ENCODE measurements at places on chromosomes 2 and 18. TPM values are rescaled to one million over a fixed set of nuclear protein-coding genes. Genes with fewer than 3 reads are reported as not detected.
A peak's percentile ranks its signal among the peaks of the same experiment; 100 is the strongest.

DNA sequence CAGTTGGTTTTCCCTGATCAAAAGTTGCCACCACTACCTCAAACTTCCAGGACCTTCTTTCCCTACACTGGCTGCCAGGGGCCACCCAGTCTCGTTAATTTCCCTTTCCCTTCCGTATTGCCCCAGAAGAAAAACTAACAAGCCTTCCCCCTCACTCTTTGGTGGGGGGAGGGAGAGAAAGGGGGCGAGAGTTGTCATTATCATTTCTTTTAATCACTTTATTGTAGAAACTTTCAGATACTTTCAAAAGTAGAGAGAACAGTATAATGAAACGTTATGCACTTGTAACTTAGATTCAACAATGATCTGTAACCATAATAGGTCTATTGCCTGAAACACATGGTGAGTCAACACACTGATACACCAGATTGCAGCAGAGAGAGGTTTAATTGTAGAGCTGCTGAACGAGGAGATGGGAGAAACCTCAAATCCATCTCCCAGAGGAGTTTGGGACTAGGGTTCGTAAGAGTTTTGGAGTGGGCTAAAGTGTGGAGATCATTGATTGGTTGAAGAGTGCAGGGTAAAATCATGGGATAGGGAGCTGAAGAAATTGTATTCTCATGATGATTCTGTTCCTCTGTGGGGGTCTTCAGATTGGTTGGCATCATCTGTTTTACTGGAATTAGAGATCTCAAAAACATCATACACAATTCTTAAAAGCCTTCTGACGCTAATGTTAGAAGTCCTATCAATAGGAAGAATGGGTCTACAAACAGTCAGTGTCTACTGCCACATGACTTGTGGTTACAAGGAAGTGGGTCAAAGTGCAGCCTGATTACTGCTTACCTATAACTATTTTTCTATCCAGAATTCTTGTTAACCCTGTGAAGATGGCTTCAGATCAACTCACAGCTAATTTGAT, 2.6 kb upstream of the RNF149 start:
- DNase-seq: peak; percentile 24

DNA sequence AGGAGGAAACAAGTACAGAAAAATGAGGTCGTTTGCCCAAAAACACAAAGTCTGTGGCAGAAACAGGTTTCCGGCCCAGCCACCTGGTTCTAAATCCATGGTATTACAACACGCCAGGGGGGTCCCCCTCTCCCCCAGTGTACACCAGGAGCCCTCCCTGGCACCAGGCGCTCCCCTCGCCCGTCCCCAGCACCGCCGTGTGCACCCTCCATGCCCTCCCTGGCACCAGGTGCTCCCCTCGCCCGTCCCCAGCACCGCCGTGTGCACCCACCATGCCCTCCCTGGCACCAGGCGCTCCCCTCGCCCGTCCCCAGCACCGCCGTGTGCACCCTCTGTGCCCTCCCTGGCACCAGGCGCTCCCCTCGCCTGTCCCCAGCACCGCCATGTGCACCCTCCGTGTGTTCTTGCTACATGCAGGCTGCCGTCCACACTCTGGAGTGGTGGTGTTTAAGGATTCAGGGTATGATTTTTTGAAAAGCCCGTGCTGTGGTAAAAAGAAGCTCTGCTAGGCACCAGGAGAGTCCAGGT, 59.8 kb upstream of the NFATC1 start:
- no peak for DNase-seq

GRCh38 chr2:50840341-50841124, 191.4 kb downstream of the NRXN1 start:
- no peak for DNase-seq

DNA sequence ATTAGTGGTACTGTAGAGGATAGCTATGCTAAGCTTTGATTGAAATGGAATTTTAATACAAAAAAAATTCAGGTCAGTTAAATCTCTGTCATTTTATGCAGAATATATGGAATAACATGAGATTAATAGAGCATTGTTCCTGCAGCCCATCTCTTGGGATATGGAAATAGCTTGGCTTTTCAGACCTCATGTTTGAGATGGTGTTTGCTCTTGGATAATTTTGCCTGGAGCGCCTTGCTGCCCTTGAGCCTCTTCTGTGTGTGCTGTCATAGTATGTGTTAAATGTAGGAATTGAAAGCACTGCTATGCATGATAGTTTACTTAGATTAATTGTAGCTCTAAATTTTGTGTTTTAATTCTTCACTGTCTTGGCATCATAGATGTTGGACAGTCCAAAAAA, 27.7 kb downstream of the GALNT1 start:
- no peak for DNase-seq

GRCh38 chr2:173571021-173571821, 216.5 kb downstream of the CDCA7 start:
- DNase-seq: peak; percentile 53

DNA sequence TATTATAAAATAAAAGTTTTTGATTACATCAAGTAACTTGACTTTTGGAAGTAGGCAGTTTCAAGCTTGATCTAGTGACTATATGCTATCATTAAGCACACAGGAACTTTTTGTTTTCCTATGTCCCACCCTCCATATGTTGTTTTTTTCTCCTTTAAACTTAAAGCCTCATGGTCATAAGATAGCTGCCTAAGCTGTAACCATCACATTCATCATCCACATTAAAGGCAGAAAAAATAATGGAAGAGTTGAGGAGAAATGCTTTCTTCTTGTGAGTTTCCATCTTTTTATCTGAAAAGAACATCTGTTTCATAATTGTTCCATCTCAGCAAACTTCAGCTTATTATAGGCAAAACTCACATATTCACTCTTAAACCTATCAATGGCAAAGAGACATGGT, 630.4 kb downstream of the STK39 start:
- DNase-seq: no peak

- DNase-seq: peak; percentile 80
Measured at GRCh38 chr2:170715062-170715931, at the start of gene SP5. Gene SP5, plus strand, starts transcription at chr2:170715337. Its CDS starts 176 bp downstream, at chr2:170715513.

DNA sequence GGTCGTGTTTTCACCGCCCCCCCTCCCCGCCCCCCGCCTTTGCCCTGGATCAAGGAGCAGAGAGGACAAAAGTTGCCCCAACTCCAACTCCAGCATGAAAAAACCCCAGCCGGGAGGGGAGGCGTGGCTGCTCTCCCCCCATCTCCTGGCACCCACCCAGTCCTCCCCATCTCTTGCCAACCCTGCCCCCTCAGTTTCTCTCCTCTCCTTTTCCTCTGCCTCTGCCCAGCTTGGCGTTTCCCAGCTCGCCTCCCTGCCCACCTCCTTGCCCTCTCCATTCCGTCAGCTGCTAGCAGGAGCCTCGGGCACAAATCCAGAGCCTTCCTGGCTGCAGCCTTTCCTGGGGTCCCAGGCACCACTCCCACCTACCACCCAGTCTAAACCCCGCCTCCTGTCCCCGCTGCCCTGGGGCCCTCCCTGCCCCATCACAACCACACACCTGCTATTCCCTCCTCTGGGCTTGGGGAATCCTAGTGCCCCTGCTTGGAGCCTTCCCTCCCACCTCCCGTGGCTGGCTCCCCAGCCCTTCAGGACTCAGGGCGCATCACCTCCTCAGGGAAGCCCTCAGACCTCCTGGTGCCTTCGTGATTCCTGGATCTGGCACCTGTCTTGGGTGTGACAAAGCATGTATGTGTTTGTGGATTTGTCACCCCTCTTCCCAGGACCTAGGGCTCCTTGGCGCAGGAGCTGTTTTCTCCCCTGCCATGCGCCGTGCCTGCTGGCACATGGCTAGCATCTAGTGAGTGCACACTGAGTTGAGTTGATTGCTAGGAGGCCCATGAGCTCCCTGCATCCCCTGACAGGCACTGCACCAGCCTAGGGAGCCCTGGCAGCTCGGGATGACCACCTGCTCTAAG, 209.1 kb downstream of the TFCP2L1 start:
- DNase-seq: no peak

Gene DUSP19
- 2.4 TPM for total RNA-seq

Data from M059J (cell line).